Fibroblast of skin of scalp (primary cell): ENCODE measurements at places on chromosomes 1 and 21.

DNA sequence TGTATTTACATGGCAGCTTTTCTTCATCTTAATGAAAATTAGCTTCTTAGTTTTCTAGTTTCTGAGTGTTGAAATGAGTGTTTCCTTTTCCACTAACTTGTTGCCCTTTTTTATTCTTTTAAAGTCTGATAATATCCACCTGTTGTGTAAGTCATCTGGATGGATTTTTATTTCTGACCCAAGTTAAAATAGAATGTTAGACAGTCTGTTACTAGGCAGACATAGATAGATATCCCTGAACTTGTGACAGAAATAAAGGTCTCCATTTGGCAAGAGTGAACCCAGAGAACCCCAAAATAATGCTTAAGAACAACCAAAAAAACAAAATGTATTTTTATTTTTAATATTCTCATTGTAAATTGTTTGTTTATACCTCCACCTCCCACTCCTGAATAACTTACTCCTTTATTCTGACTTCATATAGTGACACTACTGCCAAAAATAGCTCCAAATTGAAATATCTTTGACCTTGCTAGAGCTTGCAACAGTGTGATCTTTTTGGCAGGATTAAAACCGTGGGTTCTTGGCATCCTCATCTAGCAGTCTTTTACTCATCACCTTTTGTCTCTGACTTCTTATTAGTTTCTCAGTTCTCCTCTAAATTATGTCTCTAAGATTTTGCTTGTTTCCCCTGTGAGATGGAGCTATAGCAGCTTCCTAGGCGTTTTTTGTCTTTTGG is 26.9 kb upstream of the SH3D21 start:
- peak; percentile 18 for DNase-seq

GRCh38 chr1:147612366-147612765 is 58.0 kb downstream of the ACP6 start:
- DNase-seq: no peak

- DNase-seq: no peak
These were observed 238.0 kb downstream of the NTNG1 start for GRCh38 chr1:107378866-107379265.

DNA sequence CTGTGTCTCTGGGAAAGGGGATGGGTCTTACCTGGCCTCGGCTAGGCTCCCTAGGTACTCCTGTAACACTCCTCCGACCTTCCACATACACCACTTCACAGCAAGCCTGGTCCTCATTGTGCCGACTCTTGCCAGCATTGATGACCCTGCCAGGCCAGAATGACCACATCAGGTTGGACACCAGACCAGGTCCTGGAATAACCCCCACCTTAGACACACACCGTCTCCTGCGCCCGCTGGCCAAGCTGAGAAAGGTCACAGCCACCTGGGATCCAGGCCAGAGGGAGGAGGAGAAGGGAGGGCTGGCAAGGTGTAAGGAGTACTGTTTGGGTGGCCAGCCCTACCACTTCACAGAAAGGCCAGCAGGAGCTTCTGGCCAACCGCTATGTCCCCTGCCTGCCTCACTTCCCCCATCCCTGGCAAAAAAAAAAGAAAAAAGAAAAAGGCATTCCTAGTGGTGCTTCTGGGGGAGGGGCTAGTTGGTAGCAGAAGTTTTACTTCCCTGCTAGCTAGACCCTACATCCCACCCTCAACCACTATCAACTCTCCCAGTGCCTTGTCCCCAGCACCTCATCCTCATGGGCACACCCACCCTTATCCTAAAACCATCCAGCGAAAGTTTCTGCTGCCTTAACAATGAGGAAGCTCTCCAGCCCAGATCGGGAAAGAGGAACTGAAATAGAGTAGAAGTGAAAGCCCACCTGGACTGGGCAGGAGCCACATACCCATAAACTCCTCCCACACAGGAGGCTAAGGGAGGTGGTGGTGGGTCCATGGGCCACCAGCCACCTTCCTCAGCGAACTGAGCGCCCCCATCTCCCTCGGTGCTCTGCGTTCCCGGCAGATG is 1.4 kb downstream of the PPM1J start:
- no peak for DNase-seq

DNA sequence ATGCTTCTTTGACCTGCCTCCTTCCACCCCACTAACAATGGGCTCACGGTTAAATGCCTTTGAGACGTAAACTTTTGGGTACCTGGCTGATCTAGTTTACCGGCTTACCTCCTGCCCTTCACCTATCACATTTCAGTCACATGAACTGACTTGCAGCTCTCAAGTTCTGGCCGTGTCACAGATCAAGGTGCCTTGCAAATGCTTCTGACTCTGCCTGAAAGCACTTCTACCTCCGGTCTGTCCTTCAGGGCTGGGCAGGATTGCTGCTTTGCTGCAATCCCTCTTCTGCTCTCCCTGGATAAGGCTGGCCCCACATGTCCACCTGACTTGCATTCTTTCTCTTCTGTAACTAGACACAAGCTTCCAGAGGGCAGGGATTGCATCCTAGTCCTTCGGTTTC is 69.0 kb downstream of the GRIK1 start:
- no peak for DNase-seq

GRCh38 chr1:151805066-151805820 is at the start of gene LINGO4:
Gene LINGO4, minus strand, starts transcription at chr1:151805419. Its CDS starts 2,715 bp downstream, at chr1:151802704.
- DNase-seq: no peak

DNA sequence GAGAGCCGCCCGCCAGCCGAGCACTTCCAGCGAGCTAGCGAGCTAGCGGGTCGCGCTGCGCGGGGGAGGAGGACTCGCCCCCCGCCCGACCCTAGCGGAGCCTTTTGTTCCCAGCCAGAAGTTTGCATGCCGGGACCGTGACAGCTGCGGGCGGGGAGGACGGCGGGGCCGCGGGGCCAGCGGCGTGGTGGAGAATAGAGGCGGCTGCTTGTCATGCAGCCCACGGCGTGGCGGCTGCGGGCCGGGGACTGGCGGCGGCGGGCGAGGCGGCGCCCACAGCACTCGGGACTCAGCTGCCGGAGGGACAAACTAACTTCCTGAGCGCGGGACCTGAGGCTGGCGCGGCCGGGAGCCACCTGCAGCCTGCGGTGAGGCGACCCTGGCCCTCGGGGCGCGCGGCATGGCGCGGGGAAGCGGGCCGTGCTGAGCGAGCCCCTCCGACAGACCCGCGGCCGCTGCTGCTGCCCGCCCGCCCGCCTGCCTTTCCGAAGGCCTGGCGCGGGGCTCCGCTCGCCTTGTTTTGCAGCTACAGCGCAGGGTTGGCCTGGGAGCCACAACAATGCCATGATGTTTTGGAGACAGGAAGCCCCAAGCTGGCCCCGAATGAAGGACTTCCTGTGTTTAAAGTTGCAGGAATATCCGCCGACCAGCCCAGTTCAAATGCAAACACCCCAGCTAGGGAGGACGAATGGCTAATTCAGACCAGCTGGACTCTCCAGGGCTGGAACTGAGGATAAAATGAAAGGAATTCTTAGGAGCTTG is 82.2 kb upstream of the BMP8A start:
- peak; percentile 87 for DNase-seq

DNA sequence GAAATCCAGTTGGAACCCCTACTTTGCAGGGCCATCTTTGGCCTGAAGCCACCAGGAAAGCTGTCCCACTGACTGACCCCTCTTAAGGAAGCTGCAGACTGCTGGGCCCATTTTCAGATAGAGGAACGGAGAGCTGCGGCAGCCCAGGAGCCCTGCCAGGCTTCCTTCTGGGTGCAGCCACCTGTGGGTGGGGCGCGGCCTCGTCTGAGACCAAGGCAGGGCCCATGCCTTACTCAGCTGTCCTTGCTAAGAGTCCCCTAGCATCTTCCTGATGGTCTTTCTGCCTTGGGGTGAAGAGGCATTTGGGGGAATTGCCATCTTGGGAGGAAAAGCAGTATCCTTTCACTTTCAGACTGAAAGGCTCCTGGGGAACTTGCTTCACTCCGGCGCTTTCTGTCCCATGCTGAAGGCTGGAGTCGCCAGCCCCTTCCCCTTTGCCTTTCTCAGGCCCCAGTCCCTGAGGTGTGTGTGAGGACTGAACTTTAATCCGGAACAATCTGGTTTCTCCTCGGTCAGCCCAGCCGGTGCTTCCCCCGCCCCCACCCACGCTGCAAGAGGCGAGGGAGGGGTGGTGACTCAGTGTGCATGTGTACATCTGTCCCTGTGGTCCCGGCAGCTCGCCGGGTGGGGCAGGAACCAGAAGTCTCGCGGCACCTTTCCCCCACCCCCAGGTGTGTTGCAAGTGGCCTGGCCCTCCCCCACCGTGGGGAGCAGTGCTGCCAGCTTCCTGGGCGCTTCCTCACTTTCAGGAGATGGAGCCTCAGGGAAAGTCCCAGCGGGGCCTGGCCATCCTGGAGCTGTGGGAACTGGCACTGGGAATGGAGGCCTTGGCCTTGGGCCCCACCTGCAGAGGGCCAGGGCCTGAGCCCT is 5.1 kb downstream of the ZC3H12A start:
- peak; percentile 78 for DNase-seq

DNA sequence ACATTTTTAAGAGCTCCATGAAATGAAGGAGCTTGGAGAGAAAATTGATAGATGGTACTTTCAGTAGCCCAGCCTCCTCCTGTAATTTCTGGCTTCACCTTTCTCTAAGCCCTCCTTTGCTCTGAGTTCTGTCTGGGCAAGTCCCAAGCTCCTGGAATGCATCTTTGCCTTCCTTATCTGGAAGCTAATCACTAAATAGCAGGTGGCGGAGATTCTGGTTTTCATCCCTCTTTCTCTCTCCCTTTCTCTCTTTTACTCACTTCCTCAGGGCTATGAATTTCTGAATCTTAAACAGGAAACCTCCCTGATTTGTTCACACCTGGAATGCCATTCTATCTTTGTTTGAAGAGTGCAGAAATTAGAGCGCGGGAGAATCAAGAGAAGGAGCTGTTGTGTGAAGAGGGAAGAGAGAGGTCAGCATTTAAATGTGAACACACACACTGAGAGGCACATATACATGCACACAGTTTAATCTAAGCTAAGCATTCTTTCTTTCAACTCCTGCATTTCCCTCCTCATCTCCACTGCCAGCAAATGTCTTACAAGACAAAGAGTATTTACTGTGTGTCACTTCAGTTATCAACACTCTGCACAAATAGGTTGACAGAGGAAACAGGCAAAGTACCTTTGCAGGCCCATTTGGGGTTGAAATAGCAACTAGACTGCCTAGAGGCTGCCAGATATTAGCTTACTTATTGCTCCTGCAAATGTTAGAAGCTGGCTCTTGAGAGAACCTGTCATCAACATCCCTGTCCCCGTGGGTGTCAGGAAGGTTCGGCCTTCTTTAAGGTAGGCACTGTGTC is 199.4 kb upstream of the CAMK1G start:
- DNase-seq: no peak

- DNase-seq: no peak
These were observed at the start of gene LCK for GRCh38 chr1:32250893-32251716. Gene LCK, plus strand, starts transcription at chr1:32251265. Its CDS starts 23,065 bp downstream, at chr1:32274330.

DNA sequence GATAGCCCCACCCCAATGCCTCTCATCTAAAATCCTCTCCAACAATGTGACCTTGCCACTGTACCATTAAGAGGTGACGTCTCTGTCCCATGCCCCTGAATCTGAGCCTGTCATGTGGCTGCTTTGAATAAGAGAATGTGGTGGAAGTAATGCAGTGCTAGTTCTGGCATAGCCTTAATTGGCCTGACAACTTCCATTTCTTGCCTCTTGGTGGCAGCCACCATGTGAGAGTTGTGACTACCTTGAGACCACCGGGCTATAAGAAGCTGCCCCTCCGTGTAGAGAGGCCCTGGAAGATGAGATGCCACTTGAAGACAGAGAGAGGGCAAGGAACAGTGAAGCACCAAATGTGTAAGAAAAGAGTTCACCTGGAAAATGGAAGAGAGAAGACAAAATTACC is 95.4 kb downstream of the POFUT2 start:
- no peak for DNase-seq

- DNase-seq: no peak
These were observed 94.6 kb downstream of the ADARB1 start for GRCh38 chr21:45169001-45169400.

GRCh38 chr1:40281853-40282252 is 23.8 kb downstream of the ZMPSTE24 start:
- no peak for DNase-seq

GRCh38 chr1:28761189-28761588 is 24.4 kb downstream of the YTHDF2 start:
- no peak for DNase-seq

GRCh38 chr1:117598489-117598888 is 7.4 kb upstream of the TENT5C start:
- DNase-seq: no peak

DNA sequence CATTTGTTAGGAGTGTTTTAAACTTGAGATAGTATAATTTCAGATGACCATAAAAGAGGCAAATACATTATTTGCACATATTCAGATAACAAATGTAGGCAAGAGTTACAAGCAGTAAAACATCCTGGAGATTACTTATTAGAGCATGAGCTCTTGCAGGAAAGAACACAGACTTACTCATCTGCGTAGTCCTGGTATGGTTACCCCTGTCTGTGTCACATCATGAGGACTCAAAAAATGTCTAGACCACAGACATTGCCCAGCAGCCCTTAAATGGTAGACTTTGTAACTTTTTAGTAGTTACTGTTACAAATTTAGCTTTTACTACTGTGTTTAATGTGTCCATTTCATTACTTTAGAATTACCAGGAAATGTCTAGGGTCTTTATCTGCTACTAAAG is 12.8 kb downstream of the CACHD1 start:
- peak; percentile 41 for DNase-seq

DNA sequence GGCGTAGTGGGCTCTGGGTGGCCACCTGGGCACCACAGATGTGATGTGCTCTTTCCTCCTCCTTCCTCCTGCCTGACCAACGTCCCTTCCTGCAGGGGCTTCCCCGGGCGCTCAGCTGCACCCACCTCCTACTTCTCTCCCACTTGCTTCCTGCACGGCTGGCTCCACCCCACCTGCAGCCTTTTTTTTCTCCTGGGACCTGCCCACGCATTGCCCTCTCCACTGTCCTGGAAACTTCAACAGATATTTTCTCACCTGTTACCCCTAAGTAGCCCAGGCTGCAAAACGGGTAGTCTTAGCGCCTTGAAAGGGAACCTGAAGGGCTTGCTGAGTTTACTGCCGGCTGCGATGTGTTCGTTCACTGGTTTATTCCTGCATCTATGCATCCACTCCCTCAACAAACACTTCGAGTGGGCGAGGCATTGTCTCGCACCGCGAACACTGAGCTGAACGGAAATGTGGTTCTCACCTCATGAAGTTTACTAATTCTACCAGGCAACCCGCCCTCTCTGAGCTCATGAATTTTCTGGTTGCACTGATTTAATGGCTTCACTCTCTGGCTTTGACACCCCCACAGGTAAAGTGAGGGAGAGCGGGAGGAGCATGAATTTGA is 23.6 kb downstream of the ZBTB18 start:
- no peak for DNase-seq

DNA sequence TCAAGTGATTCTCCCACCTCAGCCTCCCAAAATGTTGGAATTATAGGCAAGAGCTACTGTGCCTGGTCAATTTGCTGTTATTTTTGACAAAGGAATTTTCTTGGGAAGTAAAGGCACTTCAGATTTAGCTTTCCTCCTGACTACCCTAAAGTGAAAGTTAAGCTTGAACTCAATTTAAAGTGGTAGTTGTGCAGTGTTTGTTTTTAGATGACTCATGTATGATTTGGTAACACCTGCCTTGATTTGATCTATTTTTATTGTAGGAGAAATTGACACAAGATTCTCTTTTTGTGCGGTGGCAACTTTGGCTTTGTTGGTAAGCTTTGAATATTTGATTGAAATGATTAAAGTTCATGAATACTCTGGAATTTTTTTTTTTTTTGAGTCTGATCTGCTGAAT is 5.0 kb downstream of the RABGGTB start:
- no peak for DNase-seq

- no peak for DNase-seq
These were observed 4.1 kb upstream of the TRAF3IP3 start for GRCh38 chr1:209751627-209752231.
